ENCODE measurements at places on chromosomes 3 and 15. TPM values are rescaled to one million over a fixed set of nuclear protein-coding genes. Genes with fewer than 3 reads are reported as not detected.

- no peak for DNase-seq
Measured at GRCh38 chr15:60407415-60407805, 9.6 kb upstream of the ANXA2 start.

DNA sequence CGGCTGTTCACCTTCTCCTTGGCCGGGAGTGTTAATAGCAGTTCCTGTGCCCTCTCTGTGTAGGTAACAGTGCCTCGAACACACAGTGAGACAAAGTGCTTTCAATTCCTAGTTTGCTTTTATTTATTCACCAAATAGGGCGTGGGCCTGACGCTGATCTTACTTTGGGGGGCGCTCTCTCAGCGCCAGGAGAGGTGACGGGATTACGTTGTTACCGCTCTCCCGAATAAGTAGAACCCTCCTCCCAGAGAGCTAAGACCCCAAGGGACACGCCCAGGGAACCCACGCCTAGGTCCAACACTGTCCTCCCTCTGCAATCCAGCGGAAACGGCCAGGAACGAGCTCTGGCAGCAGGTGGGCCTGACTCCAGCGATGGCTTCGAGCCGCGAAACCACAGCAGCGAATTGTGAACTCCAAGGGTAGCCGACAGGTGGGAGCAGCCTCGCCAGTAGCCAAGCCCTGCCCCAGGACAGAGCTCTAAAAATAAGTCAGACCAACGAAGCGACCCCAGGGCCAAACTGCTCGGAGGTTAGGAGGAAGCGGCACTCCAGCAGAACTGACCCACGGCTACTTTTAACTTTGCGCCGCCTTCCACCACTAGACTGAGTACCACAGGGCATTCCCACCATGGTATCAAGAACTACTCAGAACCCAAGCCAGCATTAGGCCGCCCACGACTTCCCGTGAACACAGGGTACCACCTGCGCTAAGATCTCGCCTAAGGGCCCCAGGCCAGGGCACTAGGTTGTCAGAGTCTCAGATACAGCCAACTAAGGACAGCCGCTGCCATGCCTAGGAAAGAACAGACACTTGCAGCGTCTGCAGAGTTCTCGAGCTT lies 1.6 kb upstream of the SIN3A start:
- DNase-seq: peak; percentile 29

DNA sequence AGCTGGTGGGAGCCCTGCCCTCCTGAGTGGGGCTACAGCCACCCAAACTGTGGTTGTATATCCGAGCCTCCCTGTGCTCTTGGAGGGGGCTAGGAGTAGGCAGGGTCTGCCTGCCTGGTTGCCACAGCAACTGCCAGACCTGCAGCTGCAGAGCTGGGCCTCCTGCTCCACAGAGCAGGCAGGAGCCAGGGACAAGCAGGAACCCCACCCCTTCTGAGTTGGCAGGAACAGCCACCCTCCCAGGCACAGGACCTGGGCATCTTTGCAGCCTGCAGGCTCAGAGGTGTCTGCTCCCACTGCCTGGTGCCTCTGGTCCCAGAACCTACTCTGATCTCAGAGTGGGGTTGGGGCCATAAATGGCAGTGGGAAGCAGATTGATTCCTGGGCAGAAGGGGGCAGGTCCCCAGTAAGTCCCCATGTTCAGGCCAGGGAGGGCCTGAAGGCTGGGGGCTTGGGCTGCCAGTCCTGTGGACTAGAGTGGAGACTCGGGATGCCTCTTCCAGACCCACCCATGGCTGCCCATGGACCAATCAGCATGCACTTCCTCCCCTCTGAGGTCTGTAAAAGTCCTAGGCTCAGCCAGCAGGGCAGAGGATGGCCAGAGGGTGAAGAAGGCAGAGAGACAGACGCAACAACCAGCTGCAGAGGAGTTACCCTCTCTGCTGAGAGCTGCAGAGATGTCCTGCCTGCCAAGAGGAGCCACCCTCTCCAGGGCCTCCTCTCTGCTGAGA lies 10.3 kb upstream of the LRRC31 start:
- DNase-seq: no peak

DNA sequence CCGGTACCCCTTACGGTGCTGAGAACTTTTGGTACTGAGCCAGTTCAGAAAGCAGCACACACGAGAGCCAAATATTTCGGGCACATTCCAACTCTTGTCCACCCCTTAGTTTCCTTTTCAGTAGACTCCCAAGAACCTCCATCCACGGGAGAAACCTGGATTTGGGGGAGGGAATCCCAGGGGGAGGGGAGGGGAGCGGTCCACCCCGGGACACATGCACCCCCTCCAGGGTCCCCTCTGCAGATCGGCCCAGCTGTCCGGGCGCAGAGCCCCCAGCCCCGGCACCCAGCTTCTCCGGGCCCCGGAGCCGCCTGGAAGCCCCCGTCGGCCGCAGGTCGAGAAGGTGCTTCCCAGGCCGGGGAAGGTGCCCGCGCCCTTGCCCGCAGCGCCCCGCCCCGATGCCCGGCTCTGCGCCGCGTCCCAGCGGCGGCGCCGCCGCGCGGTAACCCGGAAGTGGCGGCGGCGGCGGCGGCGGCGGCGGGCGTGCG lies 455 bp upstream of the ABHD17C start:
- DNase-seq: no peak

- DNase-seq: no peak
Measured at GRCh38 chr3:57793737-57794187, 37.7 kb downstream of the SLMAP start.

IL5RA gene
- 0.76 TPM for polyA plus RNA-seq
